Activated CD8-positive, alpha-beta memory T cell treated with anti-CD3 and anti-CD28 coated beads for 48 hours (primary cell): ENCODE measurements at places on chromosomes 3 and 15.

GRCh38 chr3:190619761-190620160, 105.9 kb downstream of the IL1RAP start:
- no peak for DNase-seq

DNA sequence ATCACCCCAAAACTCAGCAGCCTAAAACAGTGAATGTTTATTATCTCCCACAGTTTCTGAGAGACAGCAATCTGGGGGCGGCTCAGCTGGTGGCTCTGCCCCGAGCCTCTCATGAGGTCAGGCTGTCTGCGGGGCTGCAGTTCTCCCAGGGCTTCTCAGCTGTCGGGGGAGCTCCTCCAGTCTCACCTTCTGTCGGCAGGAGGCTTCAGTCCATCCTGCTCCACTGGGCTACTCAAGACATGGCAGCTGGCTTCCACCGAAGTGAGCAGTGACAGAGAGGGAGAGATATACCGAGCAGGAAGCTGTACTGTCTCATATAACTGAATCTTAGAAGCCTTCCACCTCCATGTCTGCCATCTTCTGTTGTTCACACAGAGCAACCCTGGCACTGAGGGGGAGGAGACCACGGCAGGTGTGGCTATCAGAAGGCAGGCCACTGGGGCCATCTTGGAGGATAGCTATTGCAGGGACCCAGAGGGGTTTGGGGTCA, 72.8 kb upstream of the ITGA11 start:
- no peak for DNase-seq

- DNase-seq, result no peak
Measured at GRCh38 chr15:78155355-78155939, 6.3 kb downstream of the IDH3A start.

DNA sequence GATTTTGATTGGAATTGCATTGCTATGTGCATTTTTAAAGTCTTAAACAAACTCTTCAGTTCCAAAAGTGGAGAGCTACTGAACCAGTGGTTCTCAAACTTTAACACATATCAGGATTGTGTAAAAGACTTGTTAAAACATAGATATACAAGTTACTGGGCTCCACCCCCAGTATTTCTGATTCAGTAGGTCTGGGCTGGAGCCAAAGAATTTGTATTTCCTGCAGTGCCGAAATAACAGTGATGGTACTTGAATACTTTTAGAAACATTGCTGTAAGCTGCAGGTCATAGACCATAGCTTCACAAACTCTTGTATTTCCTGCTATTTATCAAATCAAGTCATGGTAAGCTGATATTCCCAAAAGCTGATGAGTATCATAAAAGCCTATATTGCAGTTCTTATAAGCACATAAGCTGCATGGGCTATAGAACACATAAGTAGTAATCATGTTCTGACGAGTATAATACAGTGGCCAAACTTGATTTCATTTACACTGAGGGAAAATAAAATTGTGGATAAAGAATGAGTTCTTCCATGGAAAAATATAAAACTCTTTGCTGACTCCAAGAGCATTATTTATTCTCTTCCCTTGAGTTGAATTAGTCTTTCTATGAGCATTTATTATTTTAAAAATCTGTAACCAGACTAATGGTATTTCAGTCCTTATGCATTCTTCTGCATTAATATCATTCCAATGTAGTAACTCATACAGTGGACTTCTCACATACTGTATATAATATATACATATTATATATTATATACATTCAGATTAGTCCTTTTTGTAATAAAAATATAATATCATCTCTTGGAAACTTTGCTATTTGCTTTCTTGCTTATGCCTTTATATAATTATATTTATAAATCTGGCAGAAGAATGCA, 550.5 kb upstream of the AGTR1 start:
- DNase-seq, result no peak

DNA sequence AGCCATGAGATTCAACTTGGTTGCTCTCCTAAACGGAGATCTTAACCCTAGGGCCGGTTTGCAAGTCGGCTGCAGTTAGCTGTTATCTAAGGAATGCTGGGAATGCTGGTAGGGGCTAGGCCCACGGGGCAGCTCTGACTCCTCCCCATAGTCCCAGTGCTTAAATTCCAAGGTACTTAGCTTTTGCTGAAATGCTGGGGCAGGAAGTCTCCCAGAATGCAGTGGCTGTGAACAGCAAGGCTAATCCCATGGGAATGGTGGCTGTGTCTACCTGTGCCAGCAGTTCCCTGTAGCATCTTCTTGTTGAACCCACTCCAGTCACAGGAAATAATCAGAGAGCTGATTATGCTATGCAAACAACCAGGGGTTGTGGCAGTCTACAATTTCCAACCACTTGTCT, 102.5 kb upstream of the TJP1 start:
- no peak for DNase-seq

DNA sequence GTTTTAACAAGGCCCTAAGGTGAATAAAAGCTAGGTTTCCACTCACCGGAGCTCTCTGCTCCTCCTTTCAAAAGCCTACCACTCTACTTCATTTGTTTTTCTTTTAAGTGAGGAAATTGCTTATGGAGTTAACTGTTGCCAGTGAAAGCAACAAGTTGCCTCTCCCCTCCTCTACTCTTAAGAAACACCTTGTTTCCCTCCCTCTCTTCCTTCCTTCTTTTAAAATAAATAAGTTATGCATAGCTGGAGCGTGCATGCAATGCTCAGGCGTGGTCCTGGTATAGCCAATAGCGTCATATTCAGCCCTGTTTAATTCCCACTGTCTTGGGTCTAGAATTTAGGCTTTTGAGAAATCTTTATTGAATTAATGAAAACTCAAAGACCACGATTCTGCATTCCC, 101.1 kb upstream of the IGF1R start:
- no peak for DNase-seq

DNA sequence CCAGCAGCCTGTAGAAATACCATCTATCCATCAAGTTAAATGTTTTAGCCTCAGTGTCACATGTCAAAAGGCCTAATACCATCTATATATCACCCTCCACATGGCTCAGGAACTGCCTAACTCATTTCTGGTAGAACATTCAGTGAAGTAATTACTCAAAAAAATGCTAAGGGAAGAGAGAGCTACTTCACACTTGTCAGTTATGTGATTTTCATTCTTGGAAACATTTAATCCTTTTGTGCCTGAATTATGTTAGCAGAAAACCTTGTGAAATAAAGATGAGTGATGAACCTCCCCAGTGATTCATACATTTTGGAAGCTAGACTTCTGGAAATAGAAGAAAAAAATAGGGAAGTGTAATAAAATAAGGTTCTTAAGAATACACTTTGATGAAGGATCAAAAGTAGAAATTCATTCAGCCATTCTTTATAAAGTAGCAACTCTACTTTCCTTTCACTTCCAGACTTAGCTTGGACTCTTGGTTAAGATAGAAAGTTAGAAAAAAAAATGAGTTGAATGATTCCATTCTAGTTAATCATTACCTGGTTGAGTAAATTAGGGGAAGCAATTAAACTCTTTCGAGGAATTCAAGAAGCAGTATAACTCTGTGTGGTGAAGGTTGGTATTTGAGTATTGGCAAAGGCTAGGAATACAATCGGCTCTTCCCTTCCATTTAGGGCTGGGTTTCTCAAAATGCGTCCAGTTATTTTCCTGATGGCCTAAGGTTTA, 3.6 kb downstream of the OTOL1 start:
- DNase-seq, result no peak

DNA sequence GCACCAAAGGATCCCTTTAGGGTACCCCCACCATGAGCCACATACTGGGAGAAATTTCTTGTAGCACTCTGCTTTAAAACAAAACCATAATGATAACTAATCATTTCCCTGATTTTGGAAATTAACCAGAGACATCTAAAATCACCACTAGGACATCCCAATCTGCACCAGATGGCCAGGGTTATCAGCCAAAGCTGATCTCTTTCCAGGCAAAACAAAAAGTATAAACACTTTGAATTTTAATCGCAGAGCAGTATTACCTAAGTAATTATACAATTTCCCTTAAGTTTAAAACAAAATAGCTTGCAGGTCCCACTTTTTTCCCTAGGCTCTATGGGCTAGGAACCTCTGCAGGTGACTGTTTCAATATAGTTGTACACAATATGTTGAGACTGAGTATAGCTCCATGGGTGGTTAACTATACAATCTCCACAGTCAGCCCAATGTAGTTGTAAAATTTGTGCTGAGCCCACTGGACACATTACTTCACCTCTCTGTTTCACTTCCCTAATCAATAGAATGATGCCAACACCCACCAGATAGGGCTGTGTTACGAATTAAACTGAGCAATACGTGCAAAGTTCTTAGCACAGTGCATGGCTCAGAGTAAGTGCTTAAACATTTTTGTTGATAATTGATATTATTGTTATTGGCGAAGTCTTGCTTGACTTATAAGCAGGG, 629 bp upstream of the NOX5 start:
- no peak for DNase-seq

GRCh38 chr3:115077501-115078250, 69.4 kb downstream of the ZBTB20 start:
- DNase-seq, result no peak

DNA sequence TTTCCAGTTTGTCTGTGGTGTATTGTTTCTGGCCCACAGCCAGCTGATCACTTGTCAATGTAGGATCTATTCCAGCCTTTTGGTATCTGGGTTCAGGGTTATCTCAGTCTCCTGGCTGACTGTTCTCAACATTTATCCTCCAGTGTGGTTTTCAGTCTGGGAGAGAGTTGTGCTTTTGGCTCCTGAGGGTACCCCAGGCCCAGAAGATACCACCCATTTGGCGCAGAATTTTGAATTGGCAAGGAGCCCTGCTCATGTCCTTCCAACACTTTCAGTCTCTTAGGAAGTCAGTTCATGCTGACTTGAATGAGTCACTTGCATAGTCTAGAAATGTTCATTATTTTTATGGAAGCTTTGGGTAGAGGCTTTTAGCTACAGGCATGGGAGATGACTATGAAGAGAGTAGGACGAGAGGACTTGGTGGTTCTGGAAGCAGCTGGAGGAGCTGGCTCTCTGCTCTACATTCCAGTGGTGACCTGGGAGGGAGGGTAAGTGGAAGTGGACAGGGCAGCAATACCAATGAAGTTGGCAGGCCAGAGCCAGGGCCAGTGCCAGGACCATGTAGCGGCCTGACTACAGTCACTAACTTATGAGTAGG, 7.2 kb downstream of the POLR2H start:
- no peak for DNase-seq

DNA sequence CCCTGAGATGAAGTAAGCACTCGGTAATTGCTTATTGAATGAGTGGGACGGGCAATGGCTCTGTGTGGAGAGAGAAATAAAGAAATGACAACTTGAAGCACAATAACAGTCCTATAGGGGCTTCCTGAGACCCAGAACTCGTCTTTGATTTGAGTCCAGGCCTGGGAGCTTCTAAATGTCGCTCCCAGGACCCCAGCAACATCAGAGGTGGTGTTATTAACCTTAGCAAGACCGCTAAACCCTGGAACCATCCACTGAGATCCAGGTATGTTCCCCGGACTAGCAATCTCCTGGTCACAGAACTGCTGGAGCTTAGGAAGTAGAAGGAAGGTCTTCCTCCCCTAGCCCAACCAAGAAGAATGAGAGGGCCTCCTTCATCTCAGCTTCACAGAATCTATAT, 160.0 kb downstream of the MINAR1 start:
- no peak for DNase-seq

- no peak for DNase-seq
Measured at GRCh38 chr15:86384186-86384585, 304.5 kb downstream of the AGBL1 start.

DNA sequence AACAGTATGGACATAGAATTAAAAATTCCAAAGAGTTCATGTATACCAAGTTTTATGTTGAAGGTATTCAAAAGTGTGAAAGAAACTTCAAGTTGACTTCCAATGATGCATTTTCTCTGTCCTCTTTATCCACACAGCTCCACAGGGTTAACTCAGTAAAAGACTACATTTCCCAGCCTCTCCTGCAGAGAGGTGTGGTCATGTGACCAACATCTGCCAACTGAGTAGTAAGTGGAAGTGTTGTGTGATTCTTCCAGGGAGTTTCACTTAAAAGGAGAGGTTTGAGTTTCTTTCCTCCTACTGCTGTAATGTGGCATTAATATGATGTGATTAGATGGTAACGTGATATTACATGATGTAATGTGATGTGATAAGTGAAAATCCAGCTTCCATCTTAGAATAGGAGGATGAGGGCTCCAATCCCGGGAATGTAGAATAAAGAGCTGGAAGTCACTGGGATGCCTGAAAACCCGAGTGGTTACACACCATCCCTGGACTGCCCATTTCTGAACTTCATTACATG, 280.6 kb downstream of the ARRDC4 start:
- no peak for DNase-seq

DNA sequence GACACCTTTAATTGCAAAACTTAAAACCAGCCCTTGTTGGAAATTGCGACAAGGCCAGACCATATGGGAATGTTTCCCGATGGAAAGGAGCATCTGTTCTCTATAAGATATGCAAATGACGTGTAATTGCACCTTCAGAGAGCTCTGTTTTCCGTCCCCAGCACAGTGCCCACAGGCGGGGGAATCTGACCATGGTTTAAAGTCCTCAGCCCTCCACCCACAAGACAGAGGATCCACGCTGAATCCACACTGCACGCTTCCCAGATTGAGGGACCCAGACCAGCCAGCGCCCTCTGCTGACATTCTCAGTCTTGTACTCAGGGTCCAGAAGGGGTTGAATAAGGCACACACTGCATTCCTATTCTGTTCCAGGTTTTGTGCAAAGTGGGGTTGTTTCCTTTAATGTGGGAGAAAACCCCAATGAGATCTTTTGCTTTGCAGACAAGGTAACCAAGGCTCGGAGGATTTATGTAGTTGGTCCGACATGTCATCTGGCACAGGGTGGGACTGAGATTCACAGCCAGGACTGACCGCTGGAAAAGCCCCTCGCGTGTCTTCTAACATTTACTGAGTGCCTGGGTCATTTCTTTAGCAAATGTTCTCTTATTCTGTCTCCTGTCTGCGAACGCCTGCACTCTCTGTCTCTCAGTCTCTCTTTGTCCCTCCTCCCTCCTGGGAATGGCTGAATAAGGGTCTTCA, 36.8 kb upstream of the KLHL25 start:
- no peak for DNase-seq

DNA sequence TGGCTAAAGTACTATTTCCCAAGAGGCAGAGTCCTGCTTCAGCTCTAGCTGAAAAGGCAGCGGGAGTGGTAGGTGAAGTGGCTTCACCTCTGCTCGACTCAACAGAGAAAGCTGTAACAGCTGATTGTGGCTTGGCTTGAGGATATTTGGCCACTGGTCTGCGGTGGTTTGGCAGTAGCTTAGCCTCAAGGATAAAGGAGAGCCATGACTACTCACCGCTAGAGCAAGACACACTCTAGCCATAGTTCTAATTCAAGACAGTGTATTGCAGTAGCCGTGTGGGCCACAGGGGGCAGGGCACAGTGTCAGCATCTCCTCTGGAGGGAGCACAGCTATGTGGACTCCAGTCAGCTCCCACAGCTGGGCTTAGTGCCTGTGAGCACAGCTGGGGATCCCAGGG, 23.5 kb downstream of the TPRG1 start:
- DNase-seq, result no peak

GRCh38 chr15:27234593-27234992, 263.6 kb downstream of the GABRG3 start:
- no peak for DNase-seq

GRCh38 chr15:74136814-74137536, 6.6 kb downstream of the ISLR2 start:
- no peak for DNase-seq

DNA sequence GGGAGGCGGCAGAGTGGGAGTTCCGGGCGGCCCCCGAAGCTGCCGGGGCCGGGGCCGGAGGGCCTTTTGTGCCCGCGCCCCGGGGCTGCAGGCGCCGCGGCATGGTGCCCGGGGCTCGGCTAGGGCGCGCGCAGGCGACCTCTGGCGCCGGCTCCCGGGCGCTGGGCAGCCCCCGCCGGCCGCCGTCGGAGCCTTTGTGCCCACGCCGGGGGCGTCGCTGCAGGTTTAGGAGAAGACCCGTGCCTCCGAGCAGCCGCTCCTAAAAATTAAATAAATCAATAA, 299 bp downstream of the PAQR9 start:
- DNase-seq, result no peak

- no peak for DNase-seq
Measured at GRCh38 chr3:71397046-71397445, 186.5 kb downstream of the FOXP1 start.
